Suppressor macrophage (primary cell): ENCODE measurements at places on chromosomes 12 and 14.

GRCh38 chr12:89084751-89085150 lies 267.6 kb downstream of the DUSP6 start:
- DNase-seq, result no peak

DNA sequence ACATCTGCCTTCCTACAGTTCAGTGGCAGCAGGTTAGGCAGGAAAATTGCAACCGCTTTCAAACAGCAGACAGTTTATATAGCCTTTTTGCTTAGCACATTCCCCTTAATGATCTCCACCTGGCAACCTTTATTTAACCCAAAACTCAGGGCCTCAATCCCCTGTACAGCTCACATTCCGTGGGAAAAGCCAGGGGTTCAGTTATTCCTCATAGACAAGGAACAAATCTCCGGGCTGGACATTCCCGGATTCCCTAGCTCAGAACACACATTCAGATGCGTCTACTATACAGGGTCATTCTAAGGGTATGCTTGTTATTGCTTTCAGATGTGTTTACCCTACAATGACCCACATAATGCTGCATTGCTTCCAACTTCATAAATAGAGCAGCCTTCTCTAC lies 73.8 kb upstream of the DCN start:
- no peak for DNase-seq

DNA sequence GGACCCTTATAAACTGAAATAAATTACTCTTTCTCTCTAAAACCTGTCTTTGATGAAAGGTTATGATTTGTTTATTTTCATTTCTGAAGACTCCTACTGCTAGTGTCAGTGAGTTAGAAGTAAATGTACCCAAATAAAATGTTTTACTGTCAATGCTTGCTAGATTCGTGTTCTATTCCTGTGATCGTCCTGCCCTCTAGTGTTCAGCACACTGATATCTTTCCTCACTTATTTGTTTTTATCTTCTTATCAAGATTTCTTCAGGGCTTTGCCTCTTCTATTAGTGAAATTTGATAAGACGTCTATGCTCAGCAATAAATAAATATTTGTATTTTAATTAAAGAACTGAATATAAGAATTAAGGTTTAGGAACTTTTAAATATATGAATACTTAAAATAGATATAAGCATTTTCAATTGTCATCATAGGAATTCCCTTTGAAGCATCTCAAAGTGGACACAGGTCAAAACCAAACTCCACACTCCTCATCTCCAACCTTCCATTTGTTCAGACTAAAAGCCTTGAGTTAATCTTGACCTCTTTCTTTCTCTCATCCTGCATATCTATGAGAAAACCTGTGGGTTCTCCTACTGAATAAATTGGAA lies 75.8 kb downstream of the C12orf50 start:
- DNase-seq, result no peak

DNA sequence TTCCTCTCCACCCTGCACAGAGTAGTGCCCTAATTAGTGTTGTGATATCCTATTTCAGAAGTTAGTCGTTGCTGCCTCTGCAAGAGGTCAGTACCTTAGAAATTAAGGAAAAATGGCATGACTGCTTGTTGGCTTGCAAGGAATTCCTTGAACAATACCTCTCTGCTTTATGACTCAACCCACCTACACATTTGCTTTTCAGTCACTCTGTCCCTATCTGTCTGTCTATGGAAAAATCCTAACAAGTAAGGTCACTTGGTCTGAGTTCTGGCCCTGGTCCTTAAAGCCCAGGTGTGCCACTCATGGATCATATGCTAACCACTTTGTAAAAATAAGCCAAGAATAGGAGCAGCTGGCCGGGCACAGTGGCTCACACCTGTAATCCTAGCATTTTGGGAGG lies 116.4 kb upstream of the ATF1 start:
- no peak for DNase-seq

- no peak for DNase-seq
These were observed 36.1 kb downstream of the SNX6 start for GRCh38 chr14:34593740-34594375.

DNA sequence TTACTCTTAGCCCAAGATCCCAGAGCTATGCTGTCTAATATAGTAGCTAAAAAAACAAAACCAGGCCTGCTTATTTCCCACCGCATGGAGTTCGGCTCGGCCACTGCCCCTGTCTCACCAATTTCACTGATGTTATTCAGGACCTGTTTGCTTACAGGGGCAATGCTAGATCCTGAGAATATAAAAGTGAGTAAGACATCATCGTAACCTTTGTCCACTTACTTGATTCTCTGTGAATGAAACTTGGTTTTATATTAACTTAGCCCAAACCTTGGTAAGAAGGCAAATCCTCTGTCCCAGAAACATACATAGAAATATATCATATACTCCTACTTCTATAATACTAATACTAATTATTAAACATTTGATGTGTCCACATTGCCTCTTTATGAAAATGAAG lies 56.6 kb downstream of the RNFT2 start:
- DNase-seq, result no peak

DNA sequence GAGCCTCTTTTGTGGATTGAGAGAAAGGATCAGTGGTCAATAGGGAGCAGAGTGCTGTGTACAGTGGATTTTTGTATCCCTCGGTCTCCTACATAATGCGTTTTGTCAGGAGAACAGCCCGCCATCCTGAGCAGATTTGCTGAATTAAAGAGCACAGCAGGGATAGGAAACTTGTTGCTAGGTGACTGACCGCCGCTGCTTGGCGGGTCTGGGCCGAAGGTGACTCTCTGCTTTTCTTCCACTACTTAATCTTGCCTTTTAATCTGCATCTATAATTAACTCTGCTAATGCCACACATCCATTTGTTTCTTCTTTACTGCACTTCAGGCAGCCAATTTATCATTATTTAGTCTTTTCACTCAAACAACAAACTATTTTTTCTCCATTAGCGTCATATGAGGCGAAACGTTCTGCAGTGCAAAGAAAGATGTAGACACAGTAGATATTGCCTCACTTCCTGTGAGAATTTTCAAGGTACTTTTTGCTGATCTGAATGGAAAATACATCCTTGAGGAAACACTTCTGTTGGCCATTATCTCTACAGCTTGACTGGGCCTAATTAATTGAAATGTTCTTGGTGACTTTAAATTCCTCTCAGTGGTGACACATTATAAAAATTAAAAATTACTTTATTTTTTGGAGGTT lies 108.0 kb downstream of the PPM1A start:
- DNase-seq, result no peak

- DNase-seq, result no peak
These were observed 775.0 kb downstream of the DIO2 start for GRCh38 chr14:79436335-79436734.

GRCh38 chr12:131123817-131124216 lies 170.1 kb downstream of the ADGRD1 start:
- no peak for DNase-seq

GRCh38 chr12:6716874-6717437 lies 6.9 kb upstream of the COPS7A start:
- DNase-seq, result no peak

GRCh38 chr14:77059276-77059915 lies 30.9 kb upstream of the IRF2BPL start:
- DNase-seq, result peak; percentile 82

GRCh38 chr14:96748362-96748761 lies 48.8 kb upstream of the VRK1 start:
- DNase-seq, result no peak

GRCh38 chr12:114648711-114649110 lies 35.3 kb downstream of the TBX3 start:
- no peak for DNase-seq

DNA sequence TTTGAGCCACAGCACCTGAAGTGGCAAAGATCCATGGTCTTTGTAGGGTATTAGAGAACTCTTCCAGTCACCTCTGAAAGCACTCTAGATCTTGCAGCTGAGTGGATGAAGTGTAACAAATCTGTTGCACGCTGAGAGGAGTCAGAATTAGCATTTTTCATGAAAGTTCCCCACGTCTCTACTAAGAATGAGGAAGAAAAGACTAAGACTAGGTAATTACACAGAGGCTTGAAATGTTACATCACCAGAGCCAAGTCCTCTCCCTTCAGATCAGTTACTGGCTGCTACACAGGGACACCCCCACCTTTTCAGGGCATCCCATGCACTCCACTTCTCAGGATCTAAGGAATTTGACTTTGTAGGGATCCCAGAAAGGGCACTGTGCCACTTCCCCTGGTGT lies 98.6 kb upstream of the FKBP4 start:
- peak; percentile 65 for DNase-seq

GRCh38 chr12:57735952-57736740 lies 2.4 kb downstream of the AGAP2 start:
- no peak for DNase-seq

DNA sequence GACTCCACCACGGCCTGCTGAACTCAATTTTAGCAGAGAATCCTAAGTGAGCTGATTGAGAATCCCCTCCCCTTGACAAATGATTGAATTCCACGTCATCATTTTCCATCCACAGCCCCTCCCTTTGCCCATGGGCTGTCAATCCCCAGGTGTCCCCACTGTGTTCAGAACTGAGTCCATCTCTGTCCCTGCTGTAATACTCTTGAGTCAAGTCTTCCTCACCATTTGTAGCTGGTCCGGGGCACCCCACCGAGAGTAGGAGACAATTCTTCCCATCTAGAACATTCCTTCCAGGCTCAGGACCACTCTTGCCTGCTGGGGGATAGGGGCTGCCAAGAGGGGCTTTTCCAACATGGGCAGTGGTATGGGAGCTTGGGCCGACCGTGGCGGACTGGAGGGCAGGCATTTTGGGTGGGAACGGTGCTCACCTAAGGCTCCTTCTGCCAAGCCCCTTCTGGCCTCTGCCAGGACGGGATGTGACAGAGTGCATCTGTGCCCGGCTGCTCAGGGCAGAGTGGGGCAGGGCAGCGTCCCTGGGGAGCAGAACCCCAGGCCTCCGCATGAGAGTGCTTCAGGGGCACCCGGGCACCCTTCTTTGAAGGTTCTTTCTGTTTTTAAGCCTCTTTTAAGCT lies 218.1 kb upstream of the RTL1 start:
- DNase-seq, result no peak

DNA sequence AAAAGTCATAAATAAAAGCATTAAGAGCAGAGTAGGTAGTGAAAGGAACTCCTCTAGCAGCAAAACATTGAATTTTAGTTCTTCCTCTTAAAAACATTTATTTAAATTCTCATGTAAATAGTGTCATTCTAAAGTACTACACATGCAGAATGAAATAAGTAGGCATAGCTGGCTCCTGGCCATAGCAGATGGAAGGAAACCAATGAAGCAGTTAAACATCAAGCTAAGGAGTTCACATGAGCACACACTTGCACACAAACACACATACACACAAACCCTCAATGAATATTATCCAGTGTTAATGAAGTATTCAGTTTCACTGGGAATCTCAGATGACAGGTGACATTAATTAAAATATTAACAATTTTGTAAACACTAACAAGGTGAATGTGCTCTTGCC lies 69.3 kb downstream of the SLC35F4 start:
- DNase-seq, result no peak
